Fibroblast of the aortic adventitia (primary cell): ENCODE measurements at places on chromosomes 11 and 22.

DNA sequence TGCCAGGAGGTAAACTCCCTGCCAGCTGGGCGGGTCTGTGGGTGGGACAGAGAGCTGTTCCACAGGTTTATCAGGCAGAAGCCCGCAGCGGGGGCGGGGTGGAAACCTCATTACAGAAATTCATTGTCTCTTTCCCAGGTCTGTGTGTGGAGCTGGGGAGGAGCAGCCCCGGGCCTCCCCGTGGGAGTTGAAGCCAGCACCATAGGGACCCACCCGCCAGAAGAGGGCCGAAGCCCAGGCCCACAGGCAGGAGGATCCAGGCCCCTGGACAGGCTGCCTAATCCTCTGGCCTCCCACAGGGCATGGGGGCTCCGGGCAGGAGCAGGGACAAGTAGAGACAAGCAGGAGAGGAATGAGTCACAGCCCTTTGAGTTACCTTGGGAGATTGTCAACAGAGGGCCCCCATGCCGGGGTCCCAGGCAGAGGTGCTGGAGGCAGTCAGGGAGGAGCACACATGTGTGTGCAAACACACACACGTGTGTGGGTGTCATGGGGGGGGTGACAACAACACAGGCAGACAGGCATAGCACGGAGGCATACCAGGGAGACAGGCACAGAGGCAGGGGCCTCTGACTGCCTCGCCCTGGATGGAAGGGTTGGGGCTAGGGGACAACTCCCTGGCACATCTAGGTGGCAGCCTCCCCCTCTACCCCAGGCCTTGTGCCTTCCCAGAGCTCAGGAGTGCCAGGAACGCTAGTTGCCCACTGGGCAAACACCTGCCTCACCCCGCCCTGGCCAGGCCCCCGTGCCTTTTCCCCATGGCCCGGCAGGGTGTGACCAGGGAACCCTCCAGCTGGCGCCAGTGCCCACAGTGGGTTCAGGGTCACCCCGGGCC, 1.4 kb downstream of the CDC42BPG start:
- no peak for DNase-seq

GRCh38 chr11:72704028-72704782, 30.0 kb upstream of the PDE2A start:
- DNase-seq: peak; percentile 30

DNA sequence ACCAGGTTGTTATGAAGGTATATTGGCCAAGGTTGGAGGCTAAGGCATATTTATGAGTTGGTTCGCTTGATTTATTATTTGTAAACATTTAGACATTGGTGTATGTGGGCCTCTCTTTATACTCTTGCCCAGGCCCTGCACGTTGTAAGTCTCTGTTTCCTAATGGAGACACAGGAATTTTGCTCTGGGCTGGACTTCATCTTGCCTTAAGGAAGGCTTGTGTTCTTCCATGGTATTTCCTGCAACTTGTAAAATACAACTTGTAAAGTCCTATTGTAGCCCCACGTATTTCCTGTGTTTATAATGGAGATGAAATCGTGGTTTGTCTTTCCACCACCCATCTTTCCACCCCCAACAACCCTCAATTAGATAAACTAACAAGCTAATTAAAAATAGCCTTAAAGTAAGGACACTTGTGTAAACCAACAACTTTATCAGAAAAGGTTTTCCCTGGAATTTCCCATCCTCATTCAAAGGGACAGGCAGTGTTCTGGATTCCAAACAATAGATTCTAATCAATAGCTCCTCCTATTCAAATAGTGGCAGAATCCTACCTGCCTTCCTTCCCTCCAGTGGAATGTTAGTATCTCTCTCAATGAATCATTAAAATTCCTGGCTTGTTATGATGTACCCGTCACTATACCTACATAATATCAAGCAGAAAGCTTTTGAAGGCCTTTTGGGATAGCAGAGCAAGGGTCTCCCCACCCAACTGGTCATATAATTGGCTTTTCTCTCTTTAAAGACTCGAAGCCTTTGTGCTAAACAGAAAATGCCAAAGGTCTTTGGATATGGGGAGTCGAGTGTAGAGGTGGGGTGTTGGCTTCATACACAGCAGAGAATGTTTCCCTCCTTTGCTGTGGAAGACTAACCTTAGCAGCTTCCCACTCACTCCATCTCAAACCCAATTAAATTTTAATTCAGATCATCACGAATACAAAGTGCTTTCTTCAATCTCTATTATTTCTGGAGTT, 77.1 kb downstream of the UBASH3B start:
- DNase-seq: no peak

GRCh38 chr22:17980638-17981051, 43.7 kb downstream of the MICAL3 start:
- no peak for DNase-seq

DNA sequence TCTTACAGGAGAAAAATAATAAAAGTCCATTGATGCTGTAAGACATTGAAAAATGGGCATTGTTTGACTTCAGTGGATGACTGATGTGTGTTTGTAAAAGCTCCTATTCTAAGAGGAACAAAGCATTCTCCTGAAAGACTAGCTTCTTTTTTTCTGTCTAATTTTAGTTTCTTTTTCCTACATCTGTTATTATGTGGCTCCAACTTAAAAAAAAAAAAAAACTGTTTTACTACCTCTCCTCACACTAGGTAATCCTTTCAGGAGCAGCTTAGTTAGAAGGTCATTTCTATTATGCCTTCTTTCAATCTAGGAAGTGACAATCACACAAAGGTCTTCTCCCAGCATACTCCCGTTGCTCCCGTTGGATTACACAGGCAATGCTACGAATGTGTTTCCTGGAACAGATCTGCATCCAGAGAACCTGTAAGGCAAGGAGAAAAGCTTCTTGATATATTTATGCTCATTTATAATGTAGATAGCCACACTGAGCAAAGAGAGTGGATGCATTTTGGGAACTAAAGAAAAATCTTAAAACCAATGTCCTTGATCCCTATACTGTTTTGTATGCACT, 595.1 kb upstream of the CCDC179 start:
- no peak for DNase-seq

GRCh38 chr11:123547180-123547579, 107.2 kb downstream of the SCN3B start:
- no peak for DNase-seq

DNA sequence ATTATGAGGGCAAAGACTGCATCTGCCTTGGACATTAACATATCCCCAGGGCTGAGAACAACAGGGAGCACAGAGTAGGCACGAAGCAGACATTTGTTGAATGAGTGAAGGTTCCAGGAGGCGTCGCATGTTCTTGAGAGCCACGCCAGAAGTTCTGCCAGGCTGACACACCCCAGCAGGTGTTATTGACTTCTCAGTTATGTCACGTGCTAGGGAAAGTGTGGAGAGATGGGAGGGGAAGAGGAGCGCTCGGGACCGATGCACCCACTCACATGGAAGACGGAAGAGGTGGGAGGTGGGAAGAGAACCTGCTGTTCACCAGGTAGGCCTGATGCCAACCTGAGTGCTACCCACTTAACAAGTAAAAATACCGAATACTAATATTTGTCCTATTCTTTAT, 232.8 kb downstream of the LARGE1 start:
- DNase-seq: no peak

- no peak for DNase-seq
Observed at GRCh38 chr11:71976551-71976950, 22.2 kb upstream of the IL18BP start.

DNA sequence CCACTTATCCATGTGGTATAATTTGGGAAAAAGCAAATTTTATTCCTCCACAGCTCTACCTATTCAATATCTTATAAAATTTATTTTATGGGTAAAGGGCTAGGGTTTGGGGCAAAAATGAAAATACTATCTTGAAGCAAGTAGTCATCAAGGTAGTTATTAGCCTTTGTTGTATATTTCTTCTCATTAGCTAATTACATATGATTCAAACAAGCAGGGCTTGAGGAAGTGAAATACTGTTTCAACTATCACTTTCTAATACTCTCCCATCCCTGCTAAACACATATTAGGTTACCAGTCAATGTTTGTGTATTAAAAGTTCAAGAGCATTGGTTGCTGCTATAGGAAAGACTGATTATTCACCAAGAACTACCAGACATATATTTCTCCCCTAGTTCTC, 517.3 kb downstream of the METTL15 start:
- DNase-seq: no peak

GRCh38 chr22:36486619-36487384, 5.4 kb upstream of the TXN2 start:
- DNase-seq: peak; percentile 56
